Mesenchymal stem cell (in vitro differentiated cells and primary cell): ENCODE measurements at places on chromosomes 1 and 21.

DNA sequence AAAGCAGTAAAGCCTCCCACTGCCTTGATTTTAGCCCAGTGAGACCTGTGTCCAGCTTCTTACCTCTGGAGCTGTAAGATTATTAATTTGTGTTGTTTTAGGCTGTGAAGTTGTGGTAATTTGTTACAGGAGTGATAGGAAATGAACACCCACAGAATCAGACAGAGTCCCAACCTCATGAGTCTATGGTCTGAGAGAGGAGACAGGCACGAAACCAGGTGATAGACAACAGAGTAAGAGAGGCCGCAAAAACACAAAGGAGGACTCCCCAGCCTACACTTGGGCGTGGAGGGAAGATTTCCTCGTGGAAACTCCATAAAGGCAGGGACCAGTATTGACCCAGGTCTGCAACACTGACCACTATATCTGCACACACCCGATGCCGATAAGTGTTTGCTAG, 234.6 kb upstream of the JUN start:
- no peak for DNase-seq
- H3K4me3 ChIP-seq: no peak overlapping the region
- no peaks in the 10 kb centered on the region for H3K36me3 ChIP-seq
- peaks cover 14% of the 10 kb centered on the region for H3K4me1 ChIP-seq

GRCh38 chr1:200311256-200311655, 98.6 kb downstream of the ZNF281 start:
- H3K27me3 ChIP-seq: no peaks in the 10 kb centered on the region
- no peaks in the 10 kb centered on the region for H3K36me3 ChIP-seq
- DNase-seq: peak; percentile 44
- no peak overlapping the region for H3K4me3 ChIP-seq

DNA sequence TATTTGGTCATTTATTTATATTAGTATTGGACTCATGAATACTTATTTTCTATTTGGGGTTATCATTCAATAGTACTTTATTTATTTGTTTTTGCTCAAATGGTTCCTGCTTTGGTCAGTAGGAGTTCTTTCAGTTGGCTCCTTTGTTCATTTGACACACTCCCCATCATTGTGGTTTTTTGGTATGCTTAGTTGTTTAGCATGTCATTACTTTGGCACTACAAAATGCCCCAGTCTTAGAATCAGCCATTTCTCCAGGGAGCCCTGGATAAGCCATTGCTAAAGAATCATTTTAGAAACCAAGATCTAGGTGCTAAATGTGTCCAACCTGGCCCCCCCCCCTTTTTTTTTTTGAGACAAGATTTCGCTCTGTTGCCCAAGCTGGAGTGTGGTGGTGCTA, 61.7 kb upstream of the MRPS6 start:
- H3K4me1 ChIP-seq: no peaks in the 10 kb centered on the region
- H3K36me3 ChIP-seq: no peaks in the 10 kb centered on the region
- DNase-seq: no peak
- H3K27me3 ChIP-seq: no peaks in the 10 kb centered on the region
- H3K27ac ChIP-seq: no peak overlapping the region

DNA sequence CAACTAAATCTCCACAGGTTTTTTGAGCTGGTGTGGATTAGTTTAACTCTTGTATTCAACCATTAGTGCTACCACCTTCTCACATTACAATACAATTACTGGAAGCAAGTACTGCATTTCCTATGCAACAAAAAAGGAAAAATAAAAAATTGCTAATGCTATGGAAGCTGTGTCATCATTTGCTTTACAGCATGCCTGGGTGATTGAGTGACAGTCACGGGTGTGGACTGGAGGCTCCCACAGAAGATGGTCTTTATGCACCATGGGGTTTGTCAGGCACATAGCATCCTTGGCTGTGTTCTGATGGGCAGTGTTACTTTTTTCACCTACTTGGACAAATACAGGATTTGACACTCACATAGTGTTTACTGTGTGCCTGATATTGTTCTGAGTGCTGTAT, 262.3 kb downstream of the TM2D1 start:
- no peak overlapping the region for H3K27ac ChIP-seq
- H3K4me1 ChIP-seq: no peaks in the 10 kb centered on the region
- no peaks in the 10 kb centered on the region for H3K27me3 ChIP-seq

GRCh38 chr1:194644528-194644927, 1458.1 kb upstream of the B3GALT2 start:
- no peaks in the 10 kb centered on the region for H3K36me3 ChIP-seq
- H3K27ac ChIP-seq: no peak overlapping the region
- H3K27me3 ChIP-seq: no peaks in the 10 kb centered on the region
- no peak for DNase-seq
- no peak overlapping the region for H3K4me3 ChIP-seq
- H3K4me1 ChIP-seq: no peaks in the 10 kb centered on the region

DNA sequence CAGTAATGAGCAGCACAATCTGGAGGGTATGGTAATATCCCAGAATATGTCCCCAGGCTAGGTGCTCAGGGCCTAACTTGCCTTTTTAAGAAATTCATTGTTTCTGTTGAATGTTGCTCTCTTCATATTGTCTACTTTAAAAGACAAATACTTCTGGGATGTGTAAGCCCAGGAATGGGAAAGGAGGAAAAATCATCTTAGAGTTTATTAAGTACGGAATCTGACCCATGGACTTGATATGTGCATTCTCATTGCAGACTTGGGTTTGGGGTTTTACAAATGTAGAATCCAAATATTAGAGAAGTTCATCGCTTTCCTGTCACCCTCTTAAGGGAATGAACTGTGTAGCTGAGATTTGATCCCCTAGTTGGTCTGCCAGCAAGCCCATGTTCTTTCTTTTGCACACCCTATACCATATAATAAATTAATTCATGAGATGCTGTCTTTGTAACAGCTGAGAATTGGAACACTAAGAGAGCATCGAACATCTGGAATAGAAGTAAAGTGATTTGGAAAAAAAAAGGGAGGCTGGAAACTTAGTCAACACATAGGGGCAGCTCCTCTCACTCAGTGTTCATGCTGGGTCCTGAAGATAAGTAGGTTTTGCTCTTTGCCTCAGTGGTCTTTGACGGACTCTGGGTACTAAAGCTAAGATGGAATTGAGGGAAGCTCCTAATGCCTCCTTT, 235.8 kb upstream of the C1orf105 start:
- no peak overlapping the region for H3K27ac ChIP-seq
- DNase-seq: peak; percentile 14
- no peaks in the 10 kb centered on the region for H3K4me1 ChIP-seq
- no peaks in the 10 kb centered on the region for H3K27me3 ChIP-seq

DNA sequence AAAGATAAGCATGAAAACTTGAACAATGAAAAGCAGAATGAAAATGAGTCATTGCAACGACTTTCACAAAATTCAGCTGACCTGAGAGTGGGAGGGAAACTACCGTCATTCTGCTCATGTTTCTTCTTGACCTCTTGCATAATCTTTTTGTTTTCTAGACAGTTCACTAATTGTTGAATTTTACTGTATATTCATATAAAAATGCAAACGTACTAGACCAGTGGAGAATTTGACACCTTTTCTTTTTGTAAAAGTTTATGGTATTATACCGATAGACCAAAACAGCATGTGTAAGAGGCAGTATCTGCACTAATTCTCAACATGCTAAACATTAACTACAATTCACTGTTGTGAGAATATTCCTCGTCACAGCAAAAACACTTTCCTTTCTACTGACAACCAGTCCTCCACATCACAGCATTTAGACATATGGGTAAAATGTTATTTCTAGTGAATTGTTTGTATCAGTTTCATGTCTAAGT, 137.8 kb downstream of the GREM2 start:
- H3K27me3 ChIP-seq: no peaks in the 10 kb centered on the region
- no peak overlapping the region for H3K4me3 ChIP-seq
- H3K4me1 ChIP-seq: peaks cover 3% of the 10 kb centered on the region

DNA sequence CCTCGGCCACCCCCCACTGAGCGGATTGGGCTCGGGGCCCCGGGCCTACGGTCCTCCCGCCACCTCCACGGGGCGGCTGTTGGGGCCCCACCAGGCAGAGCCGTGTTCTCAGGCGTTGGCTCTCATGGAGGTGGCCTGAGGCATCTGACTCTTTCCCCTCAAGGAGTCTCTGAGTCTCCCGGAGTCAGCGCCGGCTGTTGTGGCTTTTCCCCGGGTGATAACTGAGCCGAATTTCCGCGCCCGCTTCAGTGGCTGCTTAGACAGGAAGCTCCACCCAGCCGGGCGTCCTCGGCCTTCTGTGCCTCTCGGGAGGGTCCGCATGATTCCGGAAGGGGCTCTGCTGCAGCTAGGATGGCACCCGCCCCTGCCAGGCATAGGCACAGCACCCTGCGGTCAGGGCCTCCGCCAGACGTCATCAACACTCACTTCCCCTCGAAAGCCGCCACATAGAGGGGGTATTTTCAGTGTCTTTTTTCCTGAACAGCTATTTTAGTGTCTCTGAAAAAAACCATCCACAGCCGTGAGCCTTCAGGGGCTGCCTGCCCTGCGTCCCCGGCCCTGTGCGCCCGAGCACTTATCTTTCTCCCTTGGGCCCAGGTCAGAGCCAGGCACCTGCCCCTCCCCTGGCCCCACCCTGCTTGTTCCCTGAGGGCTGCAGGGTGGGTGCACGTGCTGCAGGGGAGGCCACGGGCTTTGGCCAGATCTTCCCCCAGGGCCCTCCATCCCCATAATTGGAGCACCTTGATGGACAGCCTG, 72.9 kb downstream of the SKI start:
- H3K27ac ChIP-seq: no peak overlapping the region
- DNase-seq: no peak
- peaks cover 74% of the 10 kb centered on the region for H3K36me3 ChIP-seq
- no peaks in the 10 kb centered on the region for H3K27me3 ChIP-seq

GRCh38 chr1:20373286-20373685, 82.6 kb downstream of the VWA5B1 start:
- no peak for DNase-seq
- no peak overlapping the region for H3K4me3 ChIP-seq
- H3K27ac ChIP-seq: no peak overlapping the region
- H3K4me1 ChIP-seq: peaks cover 3% of the 10 kb centered on the region
- no peaks in the 10 kb centered on the region for H3K36me3 ChIP-seq

GRCh38 chr1:187264995-187265602, 436.4 kb downstream of the PLA2G4A start:
- H3K4me3 ChIP-seq: no peak overlapping the region
- no peak overlapping the region for H3K27ac ChIP-seq
- H3K36me3 ChIP-seq: no peaks in the 10 kb centered on the region
- H3K27me3 ChIP-seq: no peaks in the 10 kb centered on the region
